ENCODE measurements at places on chromosomes 6 and 20.

GRCh38 chr6:23413327-23414050 is 712.5 kb upstream of the NRSN1 start:
- no peak for DNase-seq

GRCh38 chr6:31575335-31575901 is at the start of gene TNF:
TNF (plus strand) TSS chr6:31575565; CDS start chr6:31575742, 177 bp downstream.
- DNase-seq: no peak

DNA sequence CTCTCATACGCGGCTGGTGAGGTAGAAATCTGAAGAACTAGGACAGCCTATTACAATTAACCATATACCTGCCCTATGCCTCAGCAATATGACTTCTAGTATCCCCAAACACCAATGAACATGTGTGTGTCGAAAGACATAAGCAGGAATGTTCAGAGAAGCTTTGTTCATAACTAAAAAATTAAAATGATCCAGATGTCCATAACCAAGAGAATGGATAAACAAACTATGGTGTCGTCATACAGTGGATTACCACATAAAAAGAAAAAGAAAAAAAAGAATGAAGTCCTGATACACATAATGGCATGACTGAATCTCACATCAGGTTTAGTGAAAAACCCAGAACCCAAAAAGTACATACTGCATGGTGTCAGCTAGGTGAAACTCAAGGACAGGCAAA is 73.9 kb downstream of the MDN1 start:
- DNase-seq: no peak

DNA sequence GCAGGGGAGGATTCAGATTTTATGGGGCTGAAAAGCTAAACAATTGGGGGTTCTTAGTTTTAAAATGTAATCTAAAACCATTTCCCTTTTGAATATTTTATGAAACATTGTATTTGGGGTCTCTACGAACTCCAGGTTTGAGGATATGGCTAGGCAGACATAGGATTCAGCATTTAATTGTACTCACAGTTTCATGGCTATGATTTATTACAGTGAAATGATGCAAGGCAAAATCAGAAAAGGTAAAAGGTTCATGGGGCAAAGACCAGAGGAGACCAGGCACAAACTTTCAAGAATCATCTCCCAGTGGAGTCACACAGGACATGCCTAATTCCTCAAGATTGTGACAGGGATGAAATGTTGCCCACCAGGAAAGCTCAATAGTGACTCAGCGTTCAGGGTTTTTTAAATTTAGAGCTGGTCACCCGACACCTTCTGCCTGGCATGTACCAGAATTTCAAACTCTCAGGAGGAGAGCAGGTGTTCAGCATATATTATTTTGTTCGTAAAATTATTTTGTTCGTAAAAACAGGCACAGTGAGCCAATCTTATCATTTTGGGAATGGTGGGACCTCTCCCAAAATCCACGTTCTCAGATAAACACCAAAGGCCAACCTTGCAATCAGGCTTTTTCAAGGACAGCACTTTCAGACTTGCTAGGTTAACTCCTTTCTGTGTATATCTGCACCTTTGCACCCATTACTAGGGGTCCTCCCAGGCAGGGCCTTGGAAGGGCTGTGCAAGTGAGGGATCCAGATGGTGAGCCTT is 270.3 kb downstream of the NKAIN2 start:
- no peak for DNase-seq

DNA sequence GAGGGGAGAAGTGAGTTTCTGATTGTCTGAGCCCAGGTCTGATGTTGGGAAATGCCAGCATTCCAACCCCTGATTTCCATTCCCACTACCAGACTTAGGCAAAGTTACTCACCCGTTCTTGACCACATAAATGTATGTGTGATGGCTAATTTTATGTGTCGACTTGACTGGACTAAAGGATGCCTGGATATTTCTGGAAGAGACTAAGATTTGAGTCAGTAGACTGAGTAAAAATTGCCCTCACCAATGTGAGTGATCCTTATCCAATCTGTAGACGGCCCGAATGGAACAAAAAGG is 95.8 kb upstream of the TAB2 start:
- no peak for DNase-seq
